ENCODE measurements at places on chromosomes 7 and 10.

DNA sequence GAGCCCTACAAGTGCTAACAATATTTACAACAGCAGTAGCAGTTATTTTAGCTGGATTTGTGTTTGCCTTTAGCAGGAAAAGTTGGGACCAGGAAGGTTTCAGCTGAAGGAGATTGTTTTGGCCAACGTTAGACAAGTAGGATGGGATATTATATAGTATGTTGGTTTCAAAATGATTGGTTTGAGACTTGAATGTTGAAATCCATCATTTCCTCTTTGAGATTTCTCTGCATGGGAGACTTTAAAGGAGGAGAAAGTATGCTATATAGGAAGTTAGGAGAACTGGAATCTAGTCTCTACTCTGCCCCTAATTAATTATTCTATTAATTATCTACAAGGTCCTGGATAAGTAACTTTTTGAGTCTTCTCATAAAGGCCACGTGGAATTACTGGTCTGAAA is 263.8 kb downstream of the PTEN start:
- H3K36me3 ChIP-seq: no peaks in the 10 kb centered on the region
- peaks cover 2% of the 10 kb centered on the region for H3K4me1 ChIP-seq
- H3K4me3 ChIP-seq: no peak overlapping the region
- H3K27ac ChIP-seq: no peak overlapping the region
- no peak for DNase-seq

- no peaks in the 10 kb centered on the region for H3K27me3 ChIP-seq
- no peaks in the 10 kb centered on the region for H3K4me1 ChIP-seq
- peaks cover 8% of the 10 kb centered on the region for H3K36me3 ChIP-seq
- no peak overlapping the region for H3K27ac ChIP-seq
- no peak overlapping the region for H3K4me3 ChIP-seq
- no peak for DNase-seq
Observed at GRCh38 chr7:45617166-45617565, 43.0 kb downstream of the ADCY1 start.

DNA sequence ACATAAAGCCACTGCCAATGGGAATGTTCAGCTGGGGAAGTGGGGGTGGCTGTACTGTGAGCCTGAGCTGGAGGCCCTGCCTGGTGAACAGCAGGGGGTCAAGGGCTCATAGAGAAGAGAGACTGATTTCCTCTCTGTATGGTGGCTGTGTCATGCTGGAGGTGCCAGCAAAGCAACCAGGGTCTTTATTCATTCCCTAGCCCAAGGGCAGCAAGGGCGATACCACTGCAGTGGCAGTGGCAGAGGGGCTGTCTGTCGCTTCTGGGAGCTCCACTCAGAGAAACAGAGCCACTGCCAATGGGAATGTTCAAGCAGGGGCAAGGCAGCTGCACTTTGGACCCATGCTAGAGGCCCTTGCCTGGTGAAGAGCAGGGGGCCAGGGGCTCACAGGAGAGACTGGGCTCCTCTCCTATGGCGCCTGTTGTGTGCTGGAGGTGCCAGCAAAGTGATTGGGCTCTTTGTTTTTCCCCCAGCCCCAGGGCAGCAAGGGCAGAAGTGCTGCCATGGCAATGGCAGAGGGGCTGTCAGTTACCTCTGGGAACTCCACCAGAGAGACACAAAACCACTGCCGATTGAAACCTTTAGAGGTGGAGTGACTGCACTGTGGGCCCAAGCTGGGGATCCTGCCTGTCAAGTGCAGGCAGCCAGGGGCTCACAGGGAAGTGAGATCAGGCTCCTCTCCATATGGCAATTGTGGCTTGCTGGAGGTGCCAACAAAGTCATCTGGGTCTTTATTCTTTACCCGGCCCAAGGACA is 545.1 kb downstream of the SH2D4B start:
- no peaks in the 10 kb centered on the region for H3K4me1 ChIP-seq
- no peak for DNase-seq
- no peaks in the 10 kb centered on the region for H3K36me3 ChIP-seq
- H3K27ac ChIP-seq: no peak overlapping the region

- no peaks in the 10 kb centered on the region for H3K36me3 ChIP-seq
- no peak for DNase-seq
- H3K27me3 ChIP-seq: no peaks in the 10 kb centered on the region
- H3K4me3 ChIP-seq: no peak overlapping the region
Observed at GRCh38 chr10:126634911-126635310, 35.6 kb downstream of the C10orf90 start.
